ENCODE measurements at places on chromosomes 11 and 22. TPM values are rescaled to one million over a fixed set of nuclear protein-coding genes. Genes with fewer than 3 reads are reported as not detected.
A peak's percentile ranks its signal among the peaks of the same experiment; 100 is the strongest.

RAC2 gene
- 180 TPM for total RNA-seq

DNA sequence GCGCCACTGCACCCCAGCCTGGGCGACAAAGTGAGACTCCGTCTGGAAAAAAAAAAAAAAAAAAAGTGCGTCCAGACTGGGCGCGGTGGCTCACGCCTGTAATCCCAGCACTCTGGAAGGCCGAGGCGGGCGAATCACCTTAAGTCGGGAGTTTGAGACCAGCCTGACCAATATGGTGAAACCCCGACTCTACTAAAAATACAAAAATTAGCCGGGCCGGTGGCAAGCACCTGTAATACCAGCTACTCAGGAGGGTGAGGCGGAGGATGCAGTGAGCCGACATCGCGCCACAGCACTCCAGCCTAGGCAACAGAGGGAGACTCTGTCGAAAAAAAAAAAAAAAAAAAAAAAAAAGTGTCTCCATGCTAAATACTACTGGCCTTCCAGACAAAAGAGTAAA, 1.3 kb downstream of the USP28 start:
- no peaks in the 10 kb centered on the region for H3K36me3 ChIP-seq
- no peaks in the 10 kb centered on the region for H3K27me3 ChIP-seq
- H3K27ac ChIP-seq: no peak overlapping the region
- peak overlapping the region; percentile 89 for H3K4me3 ChIP-seq

DNA sequence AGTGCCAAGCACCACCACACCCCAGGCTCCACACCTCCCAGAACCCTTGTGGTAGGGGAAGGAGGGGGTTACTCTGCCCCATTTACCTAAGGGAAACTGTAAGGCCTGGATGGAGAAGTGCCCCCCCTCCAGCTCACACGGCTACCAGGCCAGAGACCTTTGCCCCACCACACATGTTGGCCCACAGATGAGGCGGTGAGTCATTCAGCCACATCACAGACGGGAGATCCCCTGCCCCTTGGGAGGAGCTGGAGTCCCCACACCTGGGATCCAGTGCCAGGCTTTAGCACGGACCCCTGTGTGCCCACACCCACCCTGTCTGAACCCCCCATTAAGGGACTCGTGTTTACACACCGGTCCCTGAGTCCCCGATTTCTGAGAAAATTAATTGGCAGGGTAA, 24.9 kb downstream of the CDKN1C start:
- H3K4me1 ChIP-seq: no peaks in the 10 kb centered on the region
- DNase-seq: peak; percentile 53
- peaks cover 38% of the 10 kb centered on the region for H3K27me3 ChIP-seq
- H3K4me3 ChIP-seq: no peak overlapping the region
- no peaks in the 10 kb centered on the region for H3K36me3 ChIP-seq

DNA sequence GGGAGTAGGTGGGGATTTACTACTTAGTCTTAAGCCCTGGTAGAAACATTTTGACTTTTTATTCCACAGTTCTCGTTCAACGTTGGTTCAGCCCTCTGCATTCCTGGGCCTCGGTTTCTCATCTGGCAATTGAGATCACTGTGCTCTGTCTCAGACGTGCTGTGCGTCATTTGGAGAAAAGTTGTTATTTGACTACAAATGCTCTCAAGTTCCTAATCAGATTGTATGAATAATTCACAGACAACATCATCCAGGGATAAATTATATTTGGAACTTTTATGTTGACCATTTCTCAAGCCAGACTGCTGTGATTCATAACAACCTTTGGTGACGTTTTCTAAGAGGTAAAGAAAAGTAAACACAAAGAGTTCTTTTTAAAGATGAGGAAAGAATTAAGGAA, 69.2 kb downstream of the BLID start:
- H3K27ac ChIP-seq: no peak overlapping the region
- H3K36me3 ChIP-seq: no peaks in the 10 kb centered on the region
- H3K4me3 ChIP-seq: no peak overlapping the region
- DNase-seq: no peak
- H3K4me1 ChIP-seq: no peaks in the 10 kb centered on the region

GRCh38 chr22:42697542-42698013, 23.1 kb downstream of the A4GALT start:
- no peak overlapping the region for H3K4me3 ChIP-seq
- no peaks in the 10 kb centered on the region for H3K4me1 ChIP-seq
- no peak overlapping the region for H3K27ac ChIP-seq

- no peak overlapping the region for H3K4me3 ChIP-seq
- H3K27ac ChIP-seq: no peak overlapping the region
- H3K4me1 ChIP-seq: peaks cover 7% of the 10 kb centered on the region
- H3K36me3 ChIP-seq: no peaks in the 10 kb centered on the region
Observed at GRCh38 chr11:8871171-8871775, 39.7 kb upstream of the AKIP1 start.

All from CD4-positive, alpha-beta T cell (primary cell).